Stimulated activated CD8-positive, alpha-beta memory T cell treated with anti-CD3 and anti-CD28 coated beads, Interleukin-4, amount 100 ng/mL, for 1 hour (primary cell): ENCODE measurements at places on chromosomes 7 and 10.

GRCh38 chr10:123392182-123392963 lies 238.2 kb downstream of the BUB3 start:
- no peak for DNase-seq

GRCh38 chr7:2760098-2760889 lies 72.3 kb downstream of the AMZ1 start:
- no peak for DNase-seq

- DNase-seq: no peak
These were observed 49.8 kb downstream of the PODXL start for GRCh38 chr7:131506597-131506996.

DNA sequence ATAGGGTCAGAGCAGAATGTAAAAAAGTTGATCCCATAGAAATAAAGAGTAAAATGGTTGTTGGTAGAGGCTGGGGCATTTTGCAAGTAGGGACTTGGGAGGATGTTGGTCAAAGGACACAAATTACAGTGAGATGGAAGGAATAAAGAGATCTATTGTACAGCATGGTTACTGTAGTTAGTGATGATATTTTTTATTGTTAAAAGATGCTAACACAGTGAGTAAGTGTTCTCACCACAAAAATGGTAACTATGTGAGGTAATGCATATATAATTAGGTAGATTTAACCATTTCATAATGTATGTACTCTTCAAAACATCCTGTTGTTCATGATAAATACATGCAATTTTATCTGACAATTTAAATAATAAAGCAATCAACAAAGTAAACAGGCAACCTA lies 280.7 kb upstream of the MAGI2 start:
- no peak for DNase-seq

- no peak for DNase-seq
These were observed 255.3 kb downstream of the HGF start for GRCh38 chr7:81514546-81514945.

DNA sequence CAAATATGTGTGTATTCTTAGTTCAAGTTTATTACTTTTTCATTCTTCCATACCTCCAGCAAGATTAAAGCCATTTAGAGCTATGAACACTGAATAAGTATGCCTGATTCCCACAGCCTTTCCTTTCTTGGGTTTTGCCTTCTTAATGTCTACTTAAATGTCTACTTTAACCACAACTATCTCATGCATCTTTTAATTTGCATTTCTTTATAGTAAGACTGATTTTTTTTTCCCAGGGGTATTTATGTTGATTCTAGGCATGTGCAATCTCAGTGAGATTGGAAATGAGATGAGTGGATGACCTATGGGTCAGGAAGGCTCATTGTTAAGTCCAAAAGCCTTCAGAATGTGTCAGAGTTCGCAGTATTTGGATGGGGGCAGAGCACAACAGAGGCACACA lies 3.6 kb downstream of the PCBD1 start:
- DNase-seq: no peak

GRCh38 chr10:66717231-66717981 lies 208.4 kb upstream of the LRRTM3 start:
- DNase-seq: no peak

- no peak for DNase-seq
These were observed 66.2 kb upstream of the MXI1 start for GRCh38 chr10:110141185-110141584.

- DNase-seq: no peak
These were observed 259.2 kb downstream of the CREB5 start for GRCh38 chr7:28671526-28671925.

GRCh38 chr10:113572520-113573290 lies 19.9 kb downstream of the HABP2 start:
- no peak for DNase-seq

GRCh38 chr7:143280160-143280559 lies 4.6 kb upstream of the TMEM139 start:
- DNase-seq: no peak

GRCh38 chr7:16123117-16123770 lies 298.1 kb downstream of the CRPPA start:
- DNase-seq: no peak

- DNase-seq: no peak
These were observed 85.0 kb downstream of the KMT2E start for GRCh38 chr7:105098863-105099515.
